ENCODE measurements at places on chromosomes 3 and 15.
A peak's percentile ranks its signal among the peaks of the same experiment; 100 is the strongest.

GRCh38 chr3:57544181-57545125, at the start of gene DNAH12:
DNAH12 (minus strand) TSS chr3:57544344; CDS start chr3:57542870, 1,474 bp downstream.
- no peak for DNase-seq

DNA sequence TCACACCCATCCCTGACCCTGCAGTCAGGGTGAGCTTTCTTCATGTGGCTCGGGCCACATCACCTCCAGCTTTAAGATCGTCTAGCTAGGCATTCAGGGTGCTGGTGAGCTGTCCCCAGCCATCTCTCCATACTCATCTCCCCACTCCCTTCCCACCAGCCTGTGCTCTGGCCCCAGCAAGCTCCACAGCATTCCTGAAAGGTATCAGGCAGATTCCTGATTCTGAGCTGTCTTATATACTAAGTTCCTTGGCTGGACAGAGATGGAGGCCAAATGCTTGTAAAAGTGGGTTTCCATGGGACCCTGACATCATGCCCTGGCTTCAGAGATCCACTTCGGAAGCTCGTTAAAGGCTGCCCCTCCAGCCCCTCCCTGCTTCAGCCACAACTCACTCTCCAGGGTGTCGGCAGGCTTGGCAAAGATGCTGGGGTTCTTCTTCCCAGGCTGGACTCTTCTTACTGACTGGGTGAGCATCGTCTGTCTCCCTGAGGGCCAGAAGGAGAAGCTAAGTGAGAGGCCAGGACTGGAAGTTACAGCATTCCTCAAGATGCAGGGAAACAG, 3.9 kb downstream of the CILP start:
- DNase-seq: no peak

DNA sequence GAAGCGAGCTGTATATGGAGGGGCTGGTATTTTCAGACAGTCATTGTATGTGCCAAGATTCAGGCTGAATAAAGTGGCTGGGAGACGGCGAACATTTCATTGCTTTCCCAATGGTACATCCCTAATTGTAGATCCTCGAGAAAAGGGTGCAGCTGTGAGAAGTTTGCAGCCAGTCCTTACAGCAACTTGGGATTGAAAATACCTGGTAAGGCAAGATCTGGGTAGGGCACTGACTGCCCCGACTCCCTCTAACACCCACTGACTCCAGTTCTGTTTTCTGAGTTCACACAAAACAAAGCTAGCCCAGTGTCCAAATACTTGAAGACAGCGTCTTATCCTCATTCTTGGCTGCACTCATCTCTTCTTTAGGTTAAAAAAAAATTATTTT, 63.7 kb downstream of the EDEM1 start:
- no peak for DNase-seq

- DNase-seq: no peak
Measured at GRCh38 chr15:31297575-31298456, 28.8 kb upstream of the KLF13 start.

GRCh38 chr15:55267401-55268175, 22.0 kb downstream of the RAB27A start:
- DNase-seq: peak; percentile 45

DNA sequence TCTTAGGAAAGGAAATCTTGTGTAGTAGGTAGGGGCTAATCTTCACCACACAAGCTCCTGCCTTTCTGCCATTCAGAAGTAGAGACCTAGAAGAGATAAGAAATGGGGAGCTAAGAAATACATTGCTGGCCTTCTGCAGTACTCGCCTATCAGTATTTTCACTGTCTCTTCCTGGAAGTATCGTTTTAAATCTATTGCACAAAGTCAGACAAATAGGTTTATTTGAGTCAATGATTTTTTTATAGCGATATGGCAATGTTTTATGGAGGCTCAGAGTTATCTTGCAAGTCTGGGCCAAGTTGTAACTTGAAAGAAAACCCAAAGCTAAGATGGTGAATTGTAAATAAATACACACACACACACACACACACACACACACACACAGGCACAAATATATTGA, 103.8 kb downstream of the PTPRG start:
- DNase-seq: no peak

DNA sequence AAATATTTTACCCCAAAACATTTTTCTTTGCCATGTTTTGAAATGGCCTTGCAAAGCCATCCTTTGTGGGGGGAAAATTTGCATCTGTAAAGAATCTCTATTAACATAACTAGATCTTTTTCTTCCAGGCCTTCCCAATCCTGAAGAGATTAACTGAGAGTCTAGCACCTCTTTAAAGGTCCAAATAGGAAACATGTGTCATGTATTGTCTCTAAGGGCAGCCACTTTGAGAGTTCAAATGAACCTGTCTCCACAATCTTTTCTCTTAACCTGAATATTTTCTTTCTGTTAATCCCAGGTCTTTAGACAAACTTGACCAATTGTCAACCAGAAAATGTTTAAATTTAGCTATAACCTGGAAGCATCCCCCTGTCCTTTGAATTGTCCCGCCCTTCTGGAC, 236.6 kb upstream of the PROK2 start:
- DNase-seq: no peak

DNA sequence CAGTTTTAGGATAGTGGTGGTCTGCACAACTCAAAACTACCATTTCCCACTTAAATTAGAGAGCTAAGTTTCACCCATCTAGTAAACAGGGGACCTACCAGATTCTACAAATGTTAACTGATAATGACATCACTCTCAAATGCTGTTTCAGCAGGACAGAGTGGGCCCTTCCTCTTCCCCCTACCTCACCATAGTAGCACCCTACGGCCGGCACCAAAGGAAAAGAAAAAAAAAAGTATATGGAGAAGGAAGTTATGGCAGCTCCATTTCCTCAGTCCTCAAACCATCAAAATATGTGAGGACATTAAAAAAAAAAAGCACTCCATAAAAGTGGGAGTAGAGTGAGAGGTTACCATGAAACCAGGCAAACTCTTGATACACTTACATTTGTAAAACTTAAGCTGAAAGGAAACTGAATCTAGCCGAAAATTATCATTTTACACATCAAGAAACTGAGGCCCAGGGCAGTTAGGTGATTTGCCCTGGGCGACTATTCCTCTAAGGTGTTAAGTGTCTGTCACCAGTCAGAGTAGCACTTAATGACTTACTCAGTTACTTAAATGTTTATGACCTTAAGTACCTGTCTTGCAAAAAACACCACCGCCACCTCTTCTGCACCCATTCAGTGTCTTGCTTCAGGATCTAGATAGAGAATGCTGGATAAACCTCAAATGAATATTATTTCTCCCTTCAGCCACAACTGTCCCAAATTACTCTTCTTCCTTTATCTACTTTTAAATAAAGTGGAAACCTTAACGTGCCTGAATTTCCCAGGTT, 2.7 kb downstream of the MSL2 start:
- DNase-seq: no peak

- DNase-seq: no peak
Measured at GRCh38 chr3:66748175-66748876, 247.5 kb upstream of the LRIG1 start.

- DNase-seq: no peak
Measured at GRCh38 chr15:49830391-49830790, 209.5 kb downstream of the DTWD1 start.

GRCh38 chr3:177585271-177585670, 388.0 kb upstream of the TBL1XR1 start:
- DNase-seq: no peak

- no peak for DNase-seq
Measured at GRCh38 chr3:143366672-143367071, 247.1 kb downstream of the CHST2 start.

GRCh38 chr3:167521006-167521355, 47.1 kb upstream of the SERPINI2 start:
- DNase-seq: no peak

- DNase-seq: no peak
Measured at GRCh38 chr15:33234020-33234461, 39.5 kb upstream of the FMN1 start.

GRCh38 chr3:42066516-42067181, 24.5 kb upstream of the TRAK1 start:
- DNase-seq: no peak

DNA sequence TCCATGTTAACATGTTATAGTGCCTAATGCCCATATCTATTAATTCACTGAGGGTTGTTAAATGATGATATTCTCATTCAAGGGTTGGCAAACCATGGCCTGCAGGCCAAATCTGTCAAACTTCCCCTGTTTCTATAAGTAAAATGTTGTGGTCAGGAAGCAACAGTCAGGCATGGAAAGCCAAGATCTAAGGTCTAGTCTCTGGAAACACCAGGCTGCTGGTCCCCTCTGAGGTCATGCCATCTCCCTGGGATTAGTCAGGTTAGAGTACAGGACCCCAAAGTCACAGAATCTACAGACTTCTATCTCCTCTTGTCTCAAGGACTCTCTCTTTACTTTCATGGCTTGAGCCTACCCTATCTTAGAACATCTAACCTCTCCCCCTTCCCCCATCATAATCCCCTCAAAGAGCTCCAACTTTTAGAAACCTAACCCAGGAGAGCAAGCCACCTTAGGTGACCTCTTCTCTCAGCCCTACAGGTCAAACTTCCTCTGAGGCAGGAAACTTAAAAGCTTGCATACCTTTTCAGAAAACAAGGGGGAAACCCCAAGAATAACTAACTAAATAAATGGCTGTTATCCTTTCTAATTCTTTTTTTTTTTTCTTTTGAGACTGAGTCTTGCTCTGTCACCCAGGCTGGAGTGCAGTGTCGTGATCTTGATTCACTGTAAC, 15.3 kb upstream of the HERC1 start:
- no peak for DNase-seq

DNA sequence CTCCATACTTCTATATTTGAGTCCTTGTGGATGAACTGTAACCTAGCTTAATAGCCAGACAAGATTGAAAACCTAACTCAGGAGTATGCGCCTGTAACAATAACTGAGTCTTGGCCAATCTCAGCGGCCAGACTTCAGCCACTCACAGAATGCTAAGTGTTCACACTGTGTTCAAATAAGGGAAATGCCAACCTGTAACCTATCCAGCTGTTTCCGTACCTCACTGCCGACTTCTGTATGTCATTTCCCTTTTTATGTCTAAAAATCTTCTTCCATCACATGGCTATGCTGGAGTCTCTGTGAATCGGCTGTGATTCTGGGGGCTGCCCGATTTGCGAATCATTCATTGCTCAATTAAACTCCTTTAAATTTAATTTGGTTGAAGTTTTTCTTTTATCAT, 169.2 kb downstream of the NFKBIZ start:
- DNase-seq: no peak

- DNase-seq: no peak
Measured at GRCh38 chr3:112114576-112115160, 18.4 kb downstream of the GCSAM start.

DNA sequence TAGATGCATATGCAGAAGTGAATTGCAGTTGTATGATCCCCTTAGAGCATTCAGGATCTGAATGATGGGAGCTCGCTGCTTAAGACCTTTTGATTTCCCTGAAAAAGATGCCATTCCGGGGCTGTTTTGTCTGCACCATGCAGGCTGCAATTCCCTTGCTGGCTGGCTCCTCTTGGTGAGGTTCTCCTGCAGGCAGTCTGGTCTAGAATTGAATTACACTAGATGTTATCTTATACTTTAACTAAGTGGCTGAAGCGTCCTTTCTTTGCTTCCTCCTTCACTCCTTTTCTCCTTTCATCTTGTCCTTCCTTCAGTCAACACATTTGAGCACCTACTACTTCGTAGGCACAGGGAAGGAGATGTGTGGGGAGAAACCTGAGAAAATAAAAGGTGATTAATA, 18.6 kb upstream of the MYZAP start:
- no peak for DNase-seq

- DNase-seq: no peak
Measured at GRCh38 chr3:182108371-182108770, 396.6 kb downstream of the SOX2 start.

GRCh38 chr3:54305409-54306099, 183.2 kb downstream of the CACNA2D3 start:
- no peak for DNase-seq

GRCh38 chr3:128455786-128456748, 10.6 kb downstream of the DNAJB8 start:
- DNase-seq: no peak

- DNase-seq: no peak
Measured at GRCh38 chr3:112407214-112407887, 74.4 kb downstream of the CD200 start.

- no peak for DNase-seq
Measured at GRCh38 chr3:112351823-112352222, 18.9 kb downstream of the CD200 start.

DNA sequence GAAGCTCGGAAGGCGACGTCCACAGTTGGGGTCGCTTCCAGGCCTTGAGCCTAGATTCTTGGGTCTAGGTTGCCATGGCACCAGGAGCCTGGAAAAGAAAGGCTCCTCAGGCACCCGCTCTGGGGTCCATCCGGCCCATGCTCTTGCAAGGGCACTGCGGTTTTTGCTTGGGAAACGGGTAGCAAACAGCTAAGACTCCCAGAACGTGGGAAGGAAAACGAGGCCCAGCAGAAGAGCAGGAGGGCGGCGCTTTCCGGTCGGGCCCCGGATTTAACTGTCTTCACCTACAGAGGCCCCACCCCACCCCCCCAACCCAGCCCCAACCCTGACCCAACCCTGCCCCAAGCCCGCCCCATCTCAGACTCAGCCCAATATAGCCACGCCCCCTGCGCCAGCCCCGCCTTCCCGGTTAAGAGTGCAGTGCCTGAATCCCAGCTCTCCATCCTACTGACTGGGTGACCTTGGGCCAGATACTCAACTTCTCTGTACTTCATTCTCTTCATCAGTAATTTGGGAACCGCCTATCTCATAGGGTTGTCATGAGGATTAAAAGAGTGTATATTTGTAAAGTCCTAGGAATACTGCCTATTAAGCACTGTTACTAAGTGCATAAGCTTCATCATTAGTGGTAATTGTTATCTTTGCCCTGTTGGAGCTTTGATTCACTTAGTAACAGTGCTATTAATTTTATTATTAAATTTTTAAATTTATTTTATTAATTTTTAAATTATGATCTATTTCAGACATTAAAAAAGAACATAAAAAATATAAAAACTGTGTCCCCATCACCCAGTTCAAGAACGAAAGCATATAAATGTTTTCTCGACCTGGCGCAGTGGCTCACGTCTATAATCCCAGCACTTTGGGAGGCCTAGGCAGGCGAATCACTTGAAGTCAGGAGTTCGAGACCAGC, 28.4 kb upstream of the SMAD6 start:
- DNase-seq: no peak

- DNase-seq: no peak
Measured at GRCh38 chr3:16146015-16146730, 28.3 kb upstream of the GALNT15 start.

DNA sequence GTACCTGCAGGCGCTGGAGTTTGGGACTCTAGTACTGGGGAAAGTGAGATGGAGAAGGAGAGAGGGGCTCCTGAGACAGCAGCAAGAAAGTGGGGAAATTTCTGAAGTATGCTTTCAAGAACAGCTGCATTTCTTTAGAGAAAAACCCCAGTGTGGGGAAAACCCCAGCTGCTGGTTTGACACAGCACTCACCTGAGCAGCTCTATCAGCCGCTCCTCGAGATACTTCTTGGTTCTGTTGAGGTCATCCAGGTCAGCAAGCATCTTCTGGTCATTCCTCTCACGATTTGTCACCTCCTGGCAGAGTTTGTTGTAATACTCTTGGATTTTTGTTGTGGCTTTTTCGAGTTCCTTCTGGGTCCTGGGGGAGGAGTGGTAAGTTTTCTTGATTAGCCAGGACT, 18.8 kb downstream of the CXCR6 start:
- no peak for DNase-seq
